Stimulated activated CD4-positive, alpha-beta T cell treated with anti-CD3 and anti-CD28 coated beads, Interleukin-1b, Interleukin-23, amount 100 ng/mL, for 4 hours (primary cell): ENCODE measurements at places on chromosomes 2 and 18.

DNA sequence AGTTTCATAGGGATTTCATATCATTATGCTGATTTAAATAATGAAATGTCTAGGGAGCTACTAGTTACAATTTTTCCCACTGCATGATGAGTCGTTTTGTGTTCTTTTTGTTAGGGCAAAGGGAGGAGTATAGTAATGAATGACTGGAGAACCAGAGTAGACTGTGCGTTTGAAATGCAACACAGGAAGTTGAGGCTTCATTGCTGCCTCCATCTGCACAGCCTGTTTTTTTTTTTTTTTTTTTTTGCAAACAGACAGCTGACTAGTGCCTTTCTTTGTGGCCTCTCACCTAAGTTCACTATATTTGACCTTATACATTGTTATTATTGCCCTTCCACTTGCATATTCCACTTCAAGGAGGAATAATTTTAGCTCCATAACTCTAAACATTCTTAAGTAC, 286.7 kb upstream of the LRRTM1 start:
- no peak for DNase-seq

- DNase-seq: no peak
These were observed 305.5 kb upstream of the HDAC4 start for GRCh38 chr2:239706367-239706766.

DNA sequence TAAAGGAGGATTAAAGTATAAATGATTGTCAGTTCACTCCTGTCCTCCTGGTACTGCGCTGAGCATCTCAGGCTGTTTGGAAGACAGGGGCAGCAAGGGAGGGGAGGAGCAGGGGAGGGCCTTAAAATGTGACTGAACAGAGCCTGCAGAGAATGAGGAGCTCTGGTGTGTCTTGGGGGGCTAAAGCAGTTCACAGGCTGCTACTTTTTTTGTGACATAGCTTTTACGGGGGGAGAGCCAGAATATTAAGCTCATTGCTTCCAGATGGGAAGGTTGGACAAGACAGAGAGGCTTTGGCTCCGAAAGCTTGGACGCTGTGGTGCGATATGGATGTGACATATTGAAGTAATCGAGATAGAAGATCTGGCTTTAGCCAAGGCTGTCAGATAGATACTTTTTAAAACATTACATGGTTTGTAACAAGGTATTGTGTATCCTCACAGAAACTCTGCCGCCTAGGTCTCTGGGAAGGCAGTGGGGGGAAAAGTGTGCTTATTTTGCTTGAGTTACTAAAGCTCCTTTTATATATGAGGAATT, 40.5 kb downstream of the RDH14 start:
- no peak for DNase-seq

DNA sequence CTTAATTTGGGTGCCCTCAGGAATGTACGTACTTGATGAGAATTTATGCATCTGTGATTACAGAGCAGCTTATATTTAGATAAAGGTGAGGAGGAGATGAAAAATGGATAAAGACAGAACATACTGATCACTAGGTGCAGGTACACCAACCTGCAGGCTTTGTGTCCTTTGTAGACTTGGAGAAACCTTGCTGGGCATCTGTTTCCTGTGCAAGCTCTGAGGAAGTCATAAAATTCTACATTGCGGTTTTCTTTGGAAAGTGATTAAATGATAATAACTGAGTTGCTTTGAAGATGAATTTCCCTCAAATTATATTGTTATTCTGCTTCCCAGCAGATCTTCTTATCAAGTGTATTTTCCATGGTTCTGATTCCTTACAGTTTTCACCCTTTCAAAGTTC, 7.7 kb downstream of the RAB27B start:
- no peak for DNase-seq

DNA sequence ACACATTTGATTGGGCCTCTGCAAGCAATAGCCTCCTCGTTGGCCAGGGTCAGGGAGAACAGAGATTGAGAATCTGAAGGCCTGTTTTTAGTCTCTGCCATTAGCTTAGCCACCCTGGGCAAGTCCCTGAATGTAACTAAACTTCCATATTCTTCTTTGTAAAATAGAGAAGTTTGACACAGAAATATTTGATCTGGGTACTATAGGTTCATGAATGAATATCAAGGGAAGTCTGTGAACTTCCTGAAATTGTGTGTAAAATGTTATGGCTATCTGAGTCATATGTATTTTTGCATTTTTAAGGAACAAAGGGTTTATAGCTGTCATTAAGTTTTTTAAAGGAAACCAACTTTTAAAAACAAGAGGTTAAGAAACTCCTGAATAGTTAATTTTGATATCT, 23.2 kb downstream of the RND3 start:
- DNase-seq: no peak

- DNase-seq: no peak
These were observed 19.8 kb downstream of the CCDC68 start for GRCh38 chr18:54939361-54939917.
